Keratinocyte (primary cell): ENCODE measurements at places on chromosomes 1 and 21.

GRCh38 chr1:172941471-172941870 is 109.3 kb downstream of the TNFSF18 start:
- no peak for DNase-seq

GRCh38 chr1:220528679-220529501 is 954 bp downstream of the MARK1 start:
- no peak for DNase-seq

- DNase-seq = peak; percentile 81
Measured at GRCh38 chr1:32954168-32954567, 10.4 kb downstream of the RNF19B start.

- no peak for DNase-seq
Measured at GRCh38 chr1:207941665-207942064, 30.7 kb upstream of the CD34 start.

DNA sequence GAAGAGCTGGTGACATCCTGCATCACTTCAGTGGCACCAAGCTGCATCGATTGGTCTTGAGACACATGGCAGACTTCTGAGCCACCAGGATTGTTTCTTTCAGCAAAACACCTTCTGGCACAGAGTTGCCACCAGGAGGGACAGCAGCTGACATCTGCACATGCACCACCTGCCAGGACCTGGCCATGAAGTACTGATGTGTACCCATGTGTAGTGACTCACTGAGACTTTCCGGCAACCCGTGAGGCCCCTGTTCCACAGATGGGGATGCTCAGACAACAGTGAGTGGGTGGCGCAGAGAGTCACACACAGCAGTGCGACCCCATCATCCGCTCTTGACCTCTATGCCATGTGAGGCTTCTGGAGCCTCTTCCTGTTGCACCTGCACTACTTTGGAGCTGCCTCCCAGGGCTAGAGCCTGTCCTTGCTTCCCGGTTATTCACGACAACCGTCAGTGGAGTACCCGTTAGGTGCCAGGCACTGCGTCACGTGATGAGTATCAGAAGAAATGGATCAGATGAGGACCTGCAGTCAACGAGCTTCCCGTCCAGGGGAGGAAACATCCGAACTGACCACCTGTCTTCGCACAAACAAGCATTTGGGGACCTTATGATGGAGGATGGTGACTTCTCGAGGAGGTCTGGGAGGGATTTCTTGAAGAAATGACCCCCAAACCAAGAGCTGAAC is 80.5 kb upstream of the VAMP3 start:
- no peak for DNase-seq

GRCh38 chr1:29332204-29332603 is 95.9 kb downstream of the PTPRU start:
- peak; percentile 5 for DNase-seq
